ENCODE measurements at places on chromosomes 12 and 14. TPM values are rescaled to one million over a fixed set of nuclear protein-coding genes. Genes with fewer than 3 reads are reported as not detected.
A peak's percentile ranks its signal among the peaks of the same experiment; 100 is the strongest.

GRCh38 chr12:81797100-81797499 is 38.0 kb upstream of the PPFIA2 start:
- no peak for DNase-seq

Gene SDSL
- 0.50 TPM for total RNA-seq

Gene HCAR3
- total RNA-seq: 0.33 TPM

- no peak for DNase-seq
Observed at GRCh38 chr12:120229071-120229486, 28.2 kb upstream of the RPLP0 start.

- no peak for DNase-seq
Observed at GRCh38 chr12:117702741-117703140, 266.0 kb downstream of the KSR2 start.

Gene GLIPR1L2
- 0.44 TPM for total RNA-seq

DNA sequence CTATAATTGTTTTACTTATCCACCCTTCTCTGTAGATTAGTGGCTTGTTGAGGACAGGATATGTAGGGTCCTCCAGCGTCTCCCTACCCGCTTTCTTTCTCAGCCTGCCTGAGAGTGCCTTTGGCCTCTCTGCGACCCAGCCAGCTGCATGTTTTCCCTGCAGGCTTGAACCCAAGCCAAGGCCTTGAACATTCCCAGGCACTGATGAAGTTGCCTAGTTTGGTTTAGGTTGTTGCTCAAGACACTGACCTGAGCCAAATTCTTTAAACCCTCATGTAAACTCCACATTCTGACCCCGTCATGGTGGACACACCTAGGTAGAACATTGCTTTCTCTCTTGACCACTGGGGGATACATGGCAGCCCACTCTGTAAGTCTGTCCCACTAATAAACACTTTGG is 33.4 kb upstream of the TXNRD1 start:
- no peak for DNase-seq

Gene C2CD5
- 23.2 TPM for total RNA-seq

- no peak for DNase-seq
Observed at GRCh38 chr14:70018713-70019211, 139.5 kb downstream of the SMOC1 start.

Gene RASAL1
- 2.7 TPM for total RNA-seq

DNA sequence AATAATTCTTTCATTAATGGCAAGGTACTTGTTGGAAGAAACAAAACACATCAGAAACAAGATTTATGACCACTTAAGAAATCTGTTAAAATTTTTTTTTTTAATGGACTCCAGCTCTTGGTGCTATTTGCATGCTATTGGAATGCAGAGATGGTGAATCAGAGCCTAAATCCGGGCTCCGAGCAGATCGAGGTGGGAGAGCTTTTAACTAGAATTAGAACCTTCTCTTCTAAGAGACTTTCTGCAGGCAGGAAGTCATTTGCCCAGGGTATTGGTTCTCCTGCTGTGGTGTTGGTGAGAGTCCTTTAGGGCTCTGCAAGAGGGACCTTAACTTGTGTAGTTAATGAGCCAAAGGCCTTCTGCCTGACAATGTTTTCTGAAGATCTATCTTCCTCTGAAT is 419.4 kb downstream of the SNAPC1 start:
- DNase-seq: no peak

GRCh38 chr12:94753036-94753679 is 102.8 kb upstream of the TMCC3 start:
- no peak for DNase-seq

DNA sequence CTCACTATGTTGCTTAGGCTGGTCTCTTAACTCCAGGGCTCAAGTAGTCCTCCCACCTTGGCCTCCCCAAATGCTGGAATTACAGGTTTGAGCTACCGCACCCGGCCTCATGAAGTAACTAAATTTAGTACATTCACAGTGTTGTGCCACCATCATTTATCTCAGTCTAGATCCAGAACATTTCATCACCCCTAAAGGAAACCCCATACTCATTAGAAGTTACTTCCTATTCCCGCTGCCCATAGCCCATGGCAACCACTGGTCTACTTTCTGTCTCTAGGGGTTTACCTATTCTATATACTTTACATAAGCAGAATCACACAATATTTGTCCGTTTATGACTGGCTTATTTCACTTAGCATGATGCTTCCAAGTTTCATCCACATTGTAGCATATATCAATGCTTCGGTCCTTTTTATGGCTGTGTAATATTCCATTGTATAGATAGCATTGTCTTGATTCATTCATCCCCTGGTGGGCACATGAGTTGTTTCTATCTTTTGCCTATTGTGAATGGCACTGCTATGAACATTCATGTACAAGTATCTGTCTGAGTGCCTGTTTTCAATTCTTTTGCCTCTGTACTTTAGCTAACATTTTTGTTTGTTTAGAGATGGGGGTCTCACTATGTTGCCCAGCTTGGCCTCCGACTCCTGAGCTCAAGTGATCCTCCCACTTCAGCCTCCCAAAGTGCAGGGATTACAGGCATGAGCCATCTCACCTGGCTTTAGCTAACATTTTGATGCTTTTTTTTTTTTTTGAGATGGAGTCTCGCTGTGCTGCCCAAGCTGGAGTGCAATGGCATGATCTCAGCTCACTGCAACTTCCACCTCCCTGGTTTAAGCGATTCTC is 10.2 kb upstream of the SH2B3 start:
- DNase-seq: no peak

DNA sequence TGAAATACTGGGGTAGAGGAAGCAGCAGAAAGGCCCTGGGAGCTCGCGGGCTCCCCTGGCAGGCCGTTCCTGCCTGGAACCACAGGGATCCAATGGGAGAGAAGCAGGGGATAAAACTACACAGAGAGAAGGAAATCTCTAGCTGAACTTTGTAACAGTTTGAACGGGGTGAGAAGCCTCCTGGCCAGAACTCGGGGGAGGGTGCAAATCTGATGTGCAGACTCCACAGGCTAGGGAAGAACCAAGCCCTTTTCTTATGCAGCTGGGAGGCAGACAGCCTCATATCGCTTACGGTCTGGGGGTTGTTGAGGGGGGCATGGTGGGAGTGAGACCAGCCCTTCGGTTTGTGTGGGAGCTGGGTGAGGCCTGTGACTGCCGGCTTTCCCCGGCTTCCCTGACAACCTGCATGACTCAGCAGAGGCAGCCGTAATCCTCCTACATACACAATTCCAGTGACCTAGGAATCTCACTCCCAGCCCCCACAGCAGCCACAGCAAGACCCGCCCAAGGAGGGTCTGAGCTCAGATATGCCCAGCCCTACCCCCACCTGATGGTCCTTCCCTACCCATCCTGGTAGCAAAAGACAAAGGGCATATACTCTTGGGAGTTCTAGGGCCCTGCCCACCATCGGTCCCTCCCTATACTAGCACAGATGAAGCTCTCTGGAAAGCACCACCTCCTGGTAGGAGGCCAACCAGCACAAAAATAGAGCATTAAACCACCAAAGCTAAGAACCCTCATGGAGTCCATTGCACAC is 143.0 kb downstream of the TMTC1 start:
- DNase-seq: no peak

DNA sequence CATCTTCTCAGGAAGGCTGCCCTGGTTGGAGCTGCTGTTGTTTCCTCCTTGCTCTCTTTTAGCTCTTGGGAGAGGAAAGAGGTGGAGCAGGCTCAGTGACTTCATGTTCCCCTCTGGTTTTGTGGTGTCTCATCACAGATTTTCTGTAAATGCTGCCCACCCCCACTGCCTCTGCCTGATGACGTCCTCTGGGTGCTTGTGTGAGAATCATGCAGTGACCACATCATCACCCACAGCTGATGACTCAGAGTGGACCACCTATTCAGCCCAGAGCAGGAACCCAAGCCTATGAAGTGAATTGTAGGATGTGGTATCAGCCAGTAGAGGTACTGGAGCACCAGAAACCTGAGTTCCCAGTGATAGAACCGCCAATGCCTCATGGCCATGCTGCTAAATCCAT is at the start of gene GZMB:
TSS of gene GZMB (minus strand) at position 33 of the 400 bp plus-strand sequence. CDS start at position 3, 30 bp downstream.
- peak; percentile 28 for DNase-seq

GRCh38 chr12:124482567-124482893 is 84.9 kb downstream of the NCOR2 start:
- DNase-seq: no peak

Gene SDR9C7
- not detected for total RNA-seq

DNA sequence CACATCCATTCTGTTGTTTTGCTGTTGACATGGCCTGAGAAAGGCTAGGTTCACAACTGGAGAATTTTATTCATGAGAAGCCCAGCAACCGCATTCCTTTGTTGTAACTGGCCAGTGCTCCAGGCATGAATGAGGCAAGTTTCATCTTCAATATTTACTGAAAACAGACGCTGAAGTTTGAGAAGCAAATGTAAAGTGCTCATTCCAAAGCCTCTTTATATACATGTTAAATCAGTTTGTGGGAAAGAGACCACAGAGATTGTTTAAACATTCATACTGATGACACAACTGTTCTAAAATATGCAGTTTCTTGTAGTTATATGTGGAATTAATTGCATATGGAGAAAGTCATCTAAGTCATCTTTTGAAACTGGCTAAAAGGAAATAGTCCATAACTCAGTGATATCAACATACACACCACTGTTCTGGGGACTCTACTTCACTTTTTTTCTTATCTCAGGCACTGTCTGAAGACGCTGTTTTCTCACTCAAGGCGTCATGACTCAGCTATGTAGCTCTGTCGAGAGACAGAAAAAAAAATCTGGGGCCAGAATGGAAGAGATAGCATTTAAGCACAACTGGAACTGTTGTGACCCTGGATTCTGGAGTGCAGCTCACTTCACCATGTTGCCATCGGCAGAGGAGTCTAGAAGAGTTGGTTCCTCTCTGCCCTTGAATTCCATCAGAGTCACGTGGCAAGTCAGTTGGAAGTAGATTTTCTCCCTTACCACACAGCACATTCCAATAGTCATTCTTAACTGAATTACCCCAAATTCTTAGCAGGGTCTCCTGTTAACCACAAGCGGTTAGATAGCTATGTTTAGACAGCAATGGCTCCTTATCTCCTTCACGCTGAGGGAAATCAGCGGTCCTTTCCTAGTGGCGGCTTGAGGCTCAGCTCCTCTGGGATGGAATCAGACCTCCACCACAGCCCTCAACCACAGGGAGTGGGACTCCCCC is 258.4 kb upstream of the HMGA2 start:
- no peak for DNase-seq

Gene ADAMTS20
- total RNA-seq: not detected

Gene GPR162
- not detected for total RNA-seq

DNA sequence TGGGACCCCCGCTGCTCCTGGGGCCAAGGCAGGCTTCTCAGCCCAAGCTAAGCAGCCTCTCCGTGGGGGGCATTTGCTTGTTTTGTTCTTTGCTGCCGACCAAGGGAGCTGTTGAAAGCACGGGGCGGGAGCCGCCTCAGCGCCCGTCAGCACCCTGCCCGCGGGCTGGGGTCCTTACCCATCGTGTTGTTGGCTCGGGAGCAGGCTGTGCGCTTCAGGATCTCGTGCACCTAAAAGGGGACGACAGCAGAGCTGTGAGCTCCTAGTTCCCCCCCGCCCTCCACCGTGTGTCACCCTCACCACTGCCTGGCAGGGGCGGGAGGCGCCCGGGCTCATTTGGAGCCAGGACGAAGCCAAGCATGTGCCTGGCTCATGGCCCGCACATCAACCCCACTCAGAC is 117.5 kb downstream of the ANO2 start:
- DNase-seq: no peak

GRCh38 chr14:74945261-74945851 is 10.0 kb downstream of the PGF start:
- peak; percentile 47 for DNase-seq

Gene FZD10
- total RNA-seq: not detected

DNA sequence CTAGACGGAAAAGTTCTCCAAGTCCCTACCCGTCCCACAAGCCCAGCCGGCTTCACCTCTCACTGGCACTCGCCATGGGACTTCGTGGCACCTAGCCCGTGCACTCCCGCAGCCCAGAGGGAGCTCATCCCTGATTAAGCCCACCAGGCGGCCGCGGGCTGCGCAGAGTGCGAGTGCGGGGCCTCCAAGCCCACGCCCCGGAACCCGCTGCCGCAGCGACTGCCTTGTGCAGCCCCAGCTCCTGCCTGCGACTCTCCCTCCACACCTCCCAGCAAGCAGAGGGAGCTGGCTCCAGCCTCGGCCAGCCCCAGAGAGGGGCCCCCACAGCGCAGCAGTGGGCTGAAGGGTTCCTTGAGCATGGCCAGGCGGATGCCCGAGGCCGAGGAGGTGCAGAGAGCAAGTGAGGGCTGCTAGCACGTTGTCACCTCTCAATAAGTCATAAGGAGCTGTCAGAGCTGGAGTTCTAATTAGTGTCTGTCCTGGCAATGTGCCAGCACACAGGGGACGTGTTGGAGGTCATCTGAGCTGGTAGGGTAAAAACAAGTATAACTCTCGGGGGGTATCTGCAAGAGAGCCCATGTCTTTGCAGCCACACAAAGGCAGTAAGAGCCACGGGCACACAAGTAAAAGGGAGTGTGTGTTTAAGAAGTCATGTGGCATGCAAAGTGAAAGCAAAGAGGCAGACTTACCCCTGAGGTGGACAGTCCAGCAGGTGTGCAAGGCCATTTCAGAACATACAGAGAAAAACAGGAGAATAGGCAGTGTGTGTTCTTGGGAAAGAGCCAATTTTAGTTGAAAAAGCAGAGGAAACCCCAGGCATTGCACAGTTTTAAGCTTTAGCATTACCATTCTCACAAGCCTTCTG is 27.1 kb upstream of the TMTC2 start:
- DNase-seq: no peak

Gene MGAT4C
- total RNA-seq: not detected

GRCh38 chr14:97410667-97411620 is 613.8 kb downstream of the VRK1 start:
- no peak for DNase-seq

Gene ERBB3
- total RNA-seq: 0.47 TPM

Gene FAM234B
- total RNA-seq: 3.0 TPM

DNA sequence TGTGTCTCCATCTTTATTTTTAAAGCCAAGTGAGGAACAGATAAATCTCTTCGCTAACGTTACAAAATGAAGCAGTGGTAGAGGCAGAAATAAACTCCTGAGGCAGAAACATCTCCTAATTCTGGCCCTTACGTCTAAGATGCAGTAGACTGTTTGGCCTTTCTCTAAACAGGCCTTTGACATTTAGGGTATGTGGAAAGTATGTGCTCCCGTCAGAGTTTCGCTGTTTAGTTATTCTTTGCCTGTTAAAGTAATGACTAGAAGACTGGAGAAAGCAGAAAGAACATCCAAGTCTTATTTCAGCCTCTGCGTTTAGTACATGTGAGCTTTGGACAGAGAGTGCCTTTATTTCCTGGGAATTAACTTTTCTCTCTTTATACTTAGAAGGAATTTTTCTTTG is 216.6 kb downstream of the RAD51B start:
- DNase-seq: no peak

Gene CIT
- total RNA-seq: 1.9 TPM

DNA sequence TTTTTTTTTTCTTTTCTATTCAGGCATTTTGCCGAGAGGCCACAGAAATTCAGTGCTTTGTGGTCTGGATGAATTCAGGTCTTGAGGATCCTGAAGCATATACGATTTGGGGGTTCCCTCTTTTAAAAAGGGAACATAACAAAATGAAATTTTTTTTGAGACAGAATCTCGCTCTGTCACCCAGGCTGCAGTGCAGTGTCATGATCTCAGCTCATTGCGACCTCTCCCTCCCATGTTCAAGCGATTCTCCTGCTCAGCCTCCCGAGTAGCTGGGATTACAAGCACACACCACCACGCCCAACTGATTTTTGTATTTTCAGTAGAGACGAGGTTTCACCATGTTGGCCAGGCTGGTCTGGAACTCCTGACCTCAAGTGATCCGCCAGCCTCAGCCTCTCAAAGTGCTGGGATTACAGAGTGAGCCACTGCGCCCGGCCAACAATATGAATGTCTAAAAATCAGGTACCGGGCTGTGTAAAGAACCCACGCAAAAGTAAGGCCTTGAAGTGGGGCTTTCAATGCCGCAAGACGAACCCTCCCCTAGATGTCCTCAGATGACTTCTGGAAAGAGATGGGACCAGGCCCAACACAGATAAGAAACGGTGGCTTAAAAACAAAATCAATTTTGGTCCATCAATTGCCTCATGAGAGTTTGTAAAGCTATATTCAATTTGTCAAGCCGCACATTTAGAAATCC is 30.0 kb downstream of the TESC start:
- DNase-seq: no peak
